ENCODE measurements at places on chromosomes 7 and 10. TPM values are rescaled to one million over a fixed set of nuclear protein-coding genes. Genes with fewer than 3 reads are reported as not detected.

The SPDYE2 gene
- not detected for total RNA-seq

The HTR7 gene
- total RNA-seq = 0.10 TPM

The SAMD9L gene
- total RNA-seq = 0.47 TPM

The TRUB1 gene
- total RNA-seq = 13.5 TPM

The CXCL12 gene
- total RNA-seq = 0.13 TPM

The C10orf53 gene
- total RNA-seq = not detected

The IFIT1 gene
- 5.4 TPM for total RNA-seq

The NODAL gene
- total RNA-seq = not detected
